Stimulated activated naive B cell treated with anti-CD40 and anti-IgM and Interleukin-4, amounts not matched to agents 10 μg/mL and 1 μg/mL and 100 μg/mL, for 72 hours (primary cell): ENCODE measurements at places on chromosomes 12 and 14.

DNA sequence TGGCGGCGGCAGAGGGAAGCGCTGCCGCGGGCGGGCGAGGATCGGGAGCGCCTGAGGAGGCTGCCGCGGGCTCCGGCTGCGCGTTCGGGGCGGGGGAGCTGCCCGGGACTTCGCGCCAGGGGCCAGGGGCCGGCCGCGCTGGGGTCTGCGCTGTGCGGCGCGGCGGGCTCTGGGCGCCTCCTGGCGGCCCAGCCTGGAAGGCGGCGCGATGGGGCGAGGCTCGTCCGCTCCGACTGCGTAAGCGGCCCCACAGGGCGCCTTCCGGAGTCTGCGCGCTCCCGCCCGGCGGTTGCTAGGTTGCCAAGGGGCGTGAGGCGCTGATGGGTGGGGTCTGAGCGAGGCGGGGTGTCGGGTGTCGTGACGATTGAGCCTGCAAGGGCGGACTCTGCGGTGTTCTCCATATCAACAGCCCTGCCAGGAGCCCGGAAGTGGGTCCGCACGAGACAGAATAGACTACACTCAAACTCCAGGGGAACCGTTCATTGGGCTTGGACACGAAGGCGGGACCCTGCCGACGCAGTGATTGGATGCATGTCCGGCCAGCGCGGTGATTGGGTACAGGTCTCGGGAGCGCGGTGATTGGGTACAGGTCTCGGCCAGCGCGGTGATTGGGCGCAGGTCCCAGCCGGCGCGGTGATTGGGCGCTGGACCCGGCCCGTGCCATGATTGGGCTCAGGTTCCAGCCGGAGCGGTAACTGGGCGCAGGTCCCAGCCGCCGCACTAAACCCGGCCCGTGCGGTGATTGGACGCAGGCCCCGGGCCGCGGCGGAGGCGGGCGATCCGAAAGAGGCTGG is at the start of gene TEDC1:
TSS of gene TEDC1 (plus strand) at position 675 of the 794 bp plus-strand sequence. CDS start 130 bp downstream, outside the sequence.
- no peaks in the 10 kb centered on the region for H3K27me3 ChIP-seq
- peaks cover 16% of the 10 kb centered on the region for H3K36me3 ChIP-seq
- H3K4me3 ChIP-seq = peak within 1 kb of the TSS; percentile 83

GRCh38 chr12:98295681-98296080 is 219.7 kb upstream of the TMPO start:
- H3K27ac ChIP-seq = no peak overlapping the region
- no peaks in the 10 kb centered on the region for H3K36me3 ChIP-seq
- H3K4me3 ChIP-seq = no peak overlapping the region
- DNase-seq = no peak

DNA sequence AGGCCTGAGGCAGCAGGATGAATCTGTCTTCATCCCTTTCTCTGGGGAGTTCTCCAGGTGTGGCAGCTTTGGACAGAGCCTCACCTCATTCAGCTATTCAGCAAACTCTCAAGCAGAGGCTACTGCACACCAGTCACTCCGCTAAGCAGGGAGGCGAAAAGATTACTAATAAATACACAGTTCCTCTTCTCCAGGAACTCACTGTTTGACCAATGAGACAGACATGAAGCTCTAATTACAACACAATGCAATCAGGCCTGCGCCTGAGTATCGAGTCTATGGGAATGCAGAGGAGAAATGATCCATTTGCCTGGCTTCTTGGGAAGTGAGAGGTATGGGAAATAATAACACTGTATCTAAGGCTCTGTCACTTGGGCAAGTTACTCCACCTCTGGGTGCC is 178.1 kb downstream of the CRADD start:
- no peaks in the 10 kb centered on the region for H3K4me1 ChIP-seq
- no peaks in the 10 kb centered on the region for H3K36me3 ChIP-seq
- H3K4me3 ChIP-seq = no peak overlapping the region

- no peak overlapping the region for H3K4me3 ChIP-seq
- H3K4me1 ChIP-seq = peaks cover 4% of the 10 kb centered on the region
- no peaks in the 10 kb centered on the region for H3K36me3 ChIP-seq
- DNase-seq = no peak
Observed at GRCh38 chr12:111314953-111315539, 53.8 kb downstream of the PHETA1 start.

DNA sequence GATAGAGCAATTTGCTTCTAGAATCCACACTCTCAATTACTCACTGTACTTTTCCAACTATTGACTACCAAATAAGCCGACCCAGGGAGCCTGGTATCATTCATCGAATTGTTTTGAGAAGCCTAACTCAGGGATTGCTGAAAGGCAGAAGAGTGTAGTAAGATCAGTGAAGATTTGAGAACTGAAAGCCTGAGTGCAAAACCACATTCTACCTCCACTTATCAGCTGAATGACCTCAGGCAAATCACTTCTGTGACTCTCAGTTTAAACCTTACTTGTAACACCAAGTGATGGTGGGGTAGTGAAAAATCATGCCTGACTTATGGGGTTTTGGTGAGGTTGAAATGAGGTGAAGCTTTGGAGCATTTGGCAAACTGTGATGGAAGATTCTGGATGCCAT is 126.1 kb upstream of the MAX start:
- H3K27me3 ChIP-seq = no peaks in the 10 kb centered on the region
- H3K36me3 ChIP-seq = no peaks in the 10 kb centered on the region
- DNase-seq = peak; percentile 49
- peak overlapping the region; percentile 49 for H3K27ac ChIP-seq

GRCh38 chr12:14777271-14777670 is 26.0 kb downstream of the WBP11 start:
- peaks cover 5% of the 10 kb centered on the region for H3K36me3 ChIP-seq
- no peak for DNase-seq
- H3K4me1 ChIP-seq = peaks cover 18% of the 10 kb centered on the region
- no peak overlapping the region for H3K4me3 ChIP-seq
- H3K27me3 ChIP-seq = no peaks in the 10 kb centered on the region

DNA sequence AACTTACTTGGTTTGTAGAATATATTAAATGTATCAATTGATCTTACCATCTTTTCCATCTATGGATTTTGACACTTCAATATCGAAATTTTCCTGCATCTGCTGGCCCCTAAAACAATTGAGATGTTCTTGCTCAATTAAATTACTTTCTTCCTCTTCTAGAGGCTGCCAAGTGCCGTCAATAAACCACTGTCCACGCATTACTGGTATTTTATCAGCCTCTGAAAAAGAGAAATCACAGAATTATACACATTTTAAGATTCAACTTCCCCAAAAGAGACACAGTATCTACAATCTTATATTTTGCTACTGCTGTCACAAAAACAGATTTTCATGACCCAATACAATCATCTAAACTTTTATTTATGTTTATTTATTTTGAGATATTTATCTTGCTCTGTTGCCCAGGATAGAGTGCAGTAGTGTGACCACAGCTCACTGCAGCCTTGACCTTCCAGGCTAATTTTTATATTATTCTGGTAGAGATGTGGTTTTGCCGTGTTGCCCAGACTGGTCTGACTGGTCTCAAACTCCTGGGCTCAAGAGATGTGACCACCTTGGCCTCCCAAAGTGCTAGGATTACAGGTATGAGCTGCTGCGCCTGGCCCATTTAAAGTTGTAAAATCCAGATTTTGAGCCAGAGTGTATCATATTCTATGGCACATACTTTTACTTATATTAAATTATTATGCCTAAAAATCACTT is 49.3 kb downstream of the DDHD1 start:
- no peak for DNase-seq
- no peak overlapping the region for H3K27ac ChIP-seq
- H3K27me3 ChIP-seq = no peaks in the 10 kb centered on the region
- H3K4me1 ChIP-seq = peaks cover 10% of the 10 kb centered on the region
- H3K4me3 ChIP-seq = no peak overlapping the region
- peaks cover 22% of the 10 kb centered on the region for H3K36me3 ChIP-seq

- H3K36me3 ChIP-seq = no peaks in the 10 kb centered on the region
- H3K27ac ChIP-seq = no peak overlapping the region
- peaks cover 48% of the 10 kb centered on the region for H3K27me3 ChIP-seq
- peaks cover 11% of the 10 kb centered on the region for H3K4me1 ChIP-seq
- no peak for DNase-seq
Observed at GRCh38 chr14:99938376-99938775, 126.8 kb upstream of the EVL start.

- no peak overlapping the region for H3K4me3 ChIP-seq
- DNase-seq = no peak
- no peak overlapping the region for H3K27ac ChIP-seq
- no peaks in the 10 kb centered on the region for H3K36me3 ChIP-seq
- no peaks in the 10 kb centered on the region for H3K4me1 ChIP-seq
- peaks cover 5% of the 10 kb centered on the region for H3K27me3 ChIP-seq
Observed at GRCh38 chr12:117641885-117642284, 280.5 kb upstream of the NOS1 start.

DNA sequence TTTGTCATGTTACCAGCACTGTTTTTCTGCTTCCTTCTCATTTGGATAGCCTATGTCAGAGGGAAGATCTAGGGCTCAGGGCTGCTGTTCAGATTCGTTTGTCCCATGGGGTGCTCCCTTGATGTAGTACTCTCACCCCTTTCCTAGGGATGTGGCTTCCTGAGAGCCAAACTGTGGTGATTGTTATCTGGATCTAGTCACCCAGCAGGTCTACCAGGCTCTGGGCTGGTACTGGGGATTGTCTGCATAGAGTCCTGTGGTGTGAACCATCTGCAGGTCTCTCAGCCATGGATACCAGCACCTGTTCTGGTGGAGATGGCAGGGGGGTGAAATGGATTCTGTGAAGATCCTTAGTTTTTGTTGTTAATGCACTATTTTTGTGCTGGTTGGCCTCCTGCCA is 5.5 kb upstream of the SERPINA11 start:
- no peaks in the 10 kb centered on the region for H3K36me3 ChIP-seq
- no peak for DNase-seq
- no peaks in the 10 kb centered on the region for H3K4me1 ChIP-seq
- H3K27ac ChIP-seq = no peak overlapping the region
- no peak overlapping the region for H3K4me3 ChIP-seq

DNA sequence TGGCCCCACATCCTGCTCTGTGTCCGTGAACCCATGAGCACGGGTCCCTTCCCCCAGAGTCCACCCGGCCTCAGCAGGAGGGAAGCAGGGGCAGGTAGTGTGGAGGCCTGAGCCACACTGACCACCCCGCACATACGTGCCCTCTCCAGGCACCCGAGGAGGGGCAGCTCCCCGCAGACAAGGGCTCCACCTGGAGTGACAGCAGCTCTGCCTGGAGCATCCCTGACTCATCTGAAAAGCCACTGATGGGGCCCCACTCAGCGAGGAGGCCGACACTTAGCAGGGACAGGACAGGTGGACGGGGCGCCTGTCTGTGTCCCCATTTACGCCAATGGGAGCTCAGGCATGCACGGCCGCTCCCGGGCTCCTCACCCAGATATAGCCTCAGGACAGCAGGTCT is 237.6 kb upstream of the SFSWAP start:
- H3K27ac ChIP-seq = no peak overlapping the region
- no peak for DNase-seq
- no peak overlapping the region for H3K4me3 ChIP-seq

DNA sequence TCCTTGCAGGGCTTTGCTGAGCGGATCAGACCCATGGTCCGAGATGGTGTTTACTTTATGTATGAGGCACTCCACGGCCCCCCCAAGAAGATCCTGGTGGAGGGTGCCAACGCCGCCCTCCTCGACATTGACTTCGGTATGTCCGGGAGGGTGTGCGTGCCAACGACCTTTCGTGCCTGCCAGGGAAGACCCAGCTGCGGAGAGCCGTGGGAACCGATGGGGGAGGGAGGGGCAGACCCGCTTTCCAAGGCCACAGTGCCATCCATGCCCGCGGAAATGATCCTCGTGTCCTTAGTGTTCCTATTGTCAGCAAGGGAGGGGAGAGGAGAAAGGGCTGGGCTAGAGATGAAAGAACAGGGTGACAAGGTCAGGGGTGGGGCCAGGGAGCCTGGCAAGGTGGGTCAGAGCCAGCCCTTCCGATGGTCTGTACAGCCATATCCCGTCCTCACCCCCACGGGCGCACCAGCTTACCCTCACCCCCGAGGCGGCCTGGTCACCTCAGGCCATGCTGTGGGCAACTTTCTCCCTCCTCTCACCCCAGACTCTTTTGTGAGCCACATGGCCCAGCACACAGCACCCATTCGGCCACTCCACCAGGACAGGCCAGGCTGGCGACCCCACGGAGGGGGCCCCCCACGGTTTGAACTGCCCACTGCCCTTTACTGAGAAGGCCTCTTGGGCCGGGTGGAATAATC is 11.7 kb upstream of the SIVA1 start:
- no peak for DNase-seq
- no peaks in the 10 kb centered on the region for H3K36me3 ChIP-seq
- peaks cover 7% of the 10 kb centered on the region for H3K27me3 ChIP-seq
- H3K4me1 ChIP-seq = peaks cover 9% of the 10 kb centered on the region

DNA sequence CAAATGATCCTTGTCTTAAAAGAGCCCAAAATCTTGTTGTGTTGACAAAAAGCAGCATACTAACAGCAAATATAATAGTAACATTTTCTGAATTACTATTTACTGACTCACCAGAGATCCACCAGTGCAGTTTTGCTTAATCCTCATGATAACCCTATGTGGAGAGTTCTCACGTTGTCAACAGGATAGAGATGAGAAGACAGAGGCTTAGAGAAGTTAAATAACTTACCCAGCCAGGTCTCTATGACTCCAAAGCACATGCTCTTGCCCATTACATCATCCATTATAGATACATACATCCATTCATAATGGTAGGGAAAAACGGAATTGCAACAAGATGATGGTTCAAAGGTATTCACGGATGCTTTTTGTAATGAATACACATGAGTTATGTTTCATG is 111.9 kb downstream of the PAX9 start:
- H3K4me3 ChIP-seq = no peak overlapping the region
- H3K27me3 ChIP-seq = no peaks in the 10 kb centered on the region
- no peaks in the 10 kb centered on the region for H3K36me3 ChIP-seq
- DNase-seq = no peak

- no peaks in the 10 kb centered on the region for H3K36me3 ChIP-seq
- no peak for DNase-seq
- no peaks in the 10 kb centered on the region for H3K27me3 ChIP-seq
- H3K4me3 ChIP-seq = no peak overlapping the region
- peaks cover 28% of the 10 kb centered on the region for H3K4me1 ChIP-seq
- H3K27ac ChIP-seq = peak overlapping the region; percentile 1
Observed at GRCh38 chr14:24011051-24011450, 22.3 kb downstream of the DHRS4L2 start.

- peaks cover 3% of the 10 kb centered on the region for H3K4me1 ChIP-seq
- DNase-seq = no peak
- no peak overlapping the region for H3K27ac ChIP-seq
- no peaks in the 10 kb centered on the region for H3K36me3 ChIP-seq
- no peak overlapping the region for H3K4me3 ChIP-seq
Observed at GRCh38 chr14:26602902-26603301, 5.1 kb upstream of the NOVA1 start.

DNA sequence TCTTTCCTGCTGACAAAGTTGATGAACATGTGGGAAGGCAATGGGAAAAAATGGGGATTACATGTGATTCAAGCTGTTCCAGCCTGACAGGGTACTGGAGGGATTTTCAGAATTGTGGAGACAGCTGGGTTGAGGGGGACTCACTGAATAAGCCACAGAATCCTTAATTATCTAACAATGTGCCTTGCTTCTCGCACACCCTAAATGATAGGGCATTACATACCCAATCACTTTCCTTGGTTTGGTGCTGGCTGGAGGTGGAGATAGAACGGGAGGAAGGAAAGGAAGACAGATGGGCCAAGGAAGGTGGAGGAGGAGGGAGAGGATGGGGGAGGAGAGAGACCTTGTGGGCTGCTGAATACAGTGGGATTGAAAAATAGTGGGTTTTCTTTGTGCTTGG is 20.7 kb downstream of the PELI2 start:
- no peak for DNase-seq
- H3K4me1 ChIP-seq = peaks cover 51% of the 10 kb centered on the region
- no peak overlapping the region for H3K4me3 ChIP-seq
- H3K27me3 ChIP-seq = no peaks in the 10 kb centered on the region
- no peaks in the 10 kb centered on the region for H3K36me3 ChIP-seq
- no peak overlapping the region for H3K27ac ChIP-seq

GRCh38 chr12:109893261-109893995 is 6.6 kb upstream of the TCHP start:
- no peaks in the 10 kb centered on the region for H3K36me3 ChIP-seq
- DNase-seq = no peak
- peaks cover 27% of the 10 kb centered on the region for H3K4me1 ChIP-seq
- no peaks in the 10 kb centered on the region for H3K27me3 ChIP-seq
